D341Med (cell line): ENCODE measurements at places on chromosomes 16 and 17.

DNA sequence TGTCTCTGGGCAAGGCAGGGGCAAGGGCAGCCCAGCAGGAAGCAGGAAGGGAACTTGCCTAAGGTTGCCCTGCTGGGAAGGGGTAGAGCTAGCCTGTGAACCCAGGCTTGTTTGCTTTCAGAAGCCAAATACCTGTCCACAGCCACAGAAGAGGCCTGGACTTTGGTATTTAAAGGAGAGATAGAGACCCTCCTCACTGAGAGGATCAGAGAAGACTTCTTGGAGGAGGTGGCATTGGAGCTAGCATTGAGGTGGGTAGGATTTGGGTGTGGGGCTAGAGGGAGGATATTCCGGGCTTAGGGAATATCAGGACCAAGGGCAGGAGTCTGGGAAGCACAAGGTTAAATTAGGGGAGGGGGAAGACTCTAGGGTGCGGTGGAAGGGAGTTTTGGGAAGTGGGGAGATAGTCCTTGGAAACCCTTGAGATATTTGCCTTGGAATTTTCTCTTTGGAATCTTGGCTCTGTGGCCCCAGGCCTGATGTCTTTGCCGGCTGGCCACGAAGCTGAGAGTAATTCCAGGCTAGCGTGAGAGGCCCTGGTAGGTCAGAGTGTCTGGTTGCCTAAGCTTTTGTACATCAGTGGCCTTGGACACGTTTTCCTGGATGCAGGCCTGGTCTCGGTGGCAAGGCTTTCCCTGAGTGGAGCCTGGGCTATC, 13.1 kb upstream of the ETV4 start:
- no peak for DNase-seq

GRCh38 chr16:90018297-90018651, 982 bp downstream of the DBNDD1 start:
- no peak for DNase-seq

DNA sequence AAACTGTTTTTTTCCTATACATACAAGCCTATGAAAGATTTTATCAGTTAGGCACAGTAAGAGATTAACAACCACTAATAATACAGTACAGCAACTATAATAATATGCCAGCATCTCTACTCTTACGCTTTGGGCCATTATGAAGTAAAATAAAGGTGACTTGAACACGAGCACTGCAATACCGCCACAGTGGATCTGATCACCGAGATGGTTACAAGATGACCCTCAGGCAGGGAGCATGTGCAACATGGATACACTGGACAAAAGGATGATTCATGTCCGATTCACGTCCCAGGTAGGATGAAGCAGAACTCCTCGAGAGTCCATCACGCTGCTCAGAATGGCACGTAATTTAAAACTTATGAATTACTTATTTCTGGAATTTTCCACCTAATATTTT, 10.5 kb downstream of the PELP1 start:
- no peak for DNase-seq

DNA sequence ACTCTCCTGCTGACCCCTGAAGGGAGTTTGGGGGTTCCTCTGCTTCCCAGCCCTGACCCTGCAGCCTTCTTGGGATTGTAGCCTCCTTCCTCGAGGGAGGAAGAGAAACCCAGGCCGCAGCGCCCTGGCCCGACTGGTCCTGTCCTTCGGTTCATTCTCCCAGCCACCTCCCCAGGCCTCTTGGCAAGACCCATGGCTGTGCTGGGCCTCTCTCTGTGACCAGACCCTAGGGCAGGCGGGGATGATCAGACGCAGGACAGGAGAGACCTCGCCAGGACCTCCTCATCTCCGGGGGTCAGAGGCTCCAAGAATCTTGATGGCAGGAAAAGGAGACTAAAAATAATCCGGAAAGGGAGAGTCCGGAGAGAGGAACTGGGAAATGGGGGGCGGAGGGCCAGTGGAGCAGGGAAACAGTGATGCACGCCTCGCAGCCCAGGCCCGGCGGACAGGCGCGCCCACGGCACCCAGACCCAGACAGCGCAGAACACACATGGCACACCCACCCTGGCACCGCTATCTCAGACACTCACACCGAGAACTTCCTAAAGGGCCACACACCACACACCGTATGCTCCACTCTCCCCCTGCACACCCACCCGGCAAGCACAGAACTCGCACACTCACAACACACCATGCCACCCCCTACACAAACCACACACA, 1.2 kb downstream of the ARHGEF15 start:
- DNase-seq = no peak

- no peak for DNase-seq
Observed at GRCh38 chr17:19868079-19868395, 301 bp upstream of the ULK2 start.

DNA sequence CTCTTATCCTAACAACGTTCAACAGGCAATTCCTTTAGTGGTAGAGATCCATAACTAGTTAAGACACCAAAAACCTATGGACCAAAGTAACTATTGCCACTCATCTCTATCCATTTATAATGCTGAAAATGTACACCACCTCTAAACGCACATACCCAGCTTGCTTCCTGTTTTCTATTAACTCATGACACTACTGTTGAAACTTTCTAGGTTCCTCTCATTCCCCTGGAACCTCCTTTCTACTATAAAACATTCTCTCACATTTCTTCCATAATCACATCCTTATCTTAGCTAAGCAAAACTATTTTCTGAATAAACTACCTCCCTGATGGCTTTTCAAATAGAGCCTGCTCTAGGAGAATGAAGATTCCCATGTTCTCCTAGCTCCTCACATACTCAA, 42.9 kb upstream of the KSR1 start:
- no peak for DNase-seq

DNA sequence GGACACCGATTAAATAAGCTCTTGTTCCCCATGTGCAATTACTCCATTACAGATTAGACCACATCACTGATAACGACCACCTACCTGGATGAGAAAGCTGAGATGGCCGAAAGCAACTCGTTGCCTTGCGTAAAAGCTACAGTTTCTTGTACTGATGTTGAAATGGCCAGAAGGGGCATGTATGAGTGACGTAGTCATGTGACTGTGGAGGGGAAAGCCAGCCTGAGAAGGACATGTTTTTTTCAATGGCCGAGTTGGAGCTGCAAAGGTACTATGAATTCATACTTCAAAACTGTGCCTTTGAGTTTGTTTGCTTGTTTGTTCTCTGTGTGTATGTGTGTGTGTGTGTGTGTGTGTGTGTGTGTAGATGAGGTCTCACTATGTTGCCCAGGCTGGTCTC, 17.0 kb upstream of the HYDIN start:
- no peak for DNase-seq

- DNase-seq = no peak
Observed at GRCh38 chr16:81500833-81501521, 56.4 kb downstream of the CMIP start.

GRCh38 chr17:64386412-64387144, 4.1 kb downstream of the PECAM1 start:
- DNase-seq = no peak

- no peak for DNase-seq
Observed at GRCh38 chr16:21239646-21240045, 6.1 kb downstream of the ANKS4B start.

GRCh38 chr16:65833171-65833871, 533.2 kb upstream of the CDH5 start:
- DNase-seq = no peak

DNA sequence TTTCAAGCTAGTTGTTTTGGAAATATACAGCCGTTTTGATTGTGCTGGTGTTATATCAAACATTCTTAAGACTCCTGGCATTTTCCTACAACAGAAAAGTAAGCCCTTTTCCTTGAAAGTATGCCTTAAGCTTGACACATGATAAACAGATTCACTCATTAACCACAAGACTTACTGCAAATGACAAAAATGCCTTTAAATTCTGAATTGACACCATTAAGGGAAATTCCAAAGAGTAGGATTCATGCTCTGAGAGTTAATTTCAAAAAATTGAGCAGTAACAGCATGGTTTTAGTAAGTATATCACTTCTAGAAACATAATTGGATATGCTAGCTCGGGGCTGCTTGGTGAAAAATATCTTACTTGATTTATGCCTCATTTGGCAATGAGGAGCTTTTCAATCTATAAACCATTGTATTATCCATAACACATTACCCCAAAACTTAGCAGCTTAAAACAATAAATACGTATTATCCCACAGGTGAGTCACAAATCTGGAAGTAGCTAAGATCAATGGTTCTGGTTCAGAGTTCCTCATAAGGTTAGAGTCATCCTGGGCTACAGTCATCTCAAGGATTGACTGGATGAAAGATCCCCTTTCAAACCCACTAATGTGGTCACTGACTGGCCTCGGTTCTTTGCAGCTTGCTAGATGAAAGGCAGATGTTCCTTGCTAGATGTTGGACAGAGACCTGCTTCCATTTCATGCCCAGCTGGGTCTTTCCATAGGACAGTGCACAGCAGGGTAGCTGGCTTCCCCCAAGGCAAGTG, 8.2 kb upstream of the PHAF1 start:
- DNase-seq = no peak

DNA sequence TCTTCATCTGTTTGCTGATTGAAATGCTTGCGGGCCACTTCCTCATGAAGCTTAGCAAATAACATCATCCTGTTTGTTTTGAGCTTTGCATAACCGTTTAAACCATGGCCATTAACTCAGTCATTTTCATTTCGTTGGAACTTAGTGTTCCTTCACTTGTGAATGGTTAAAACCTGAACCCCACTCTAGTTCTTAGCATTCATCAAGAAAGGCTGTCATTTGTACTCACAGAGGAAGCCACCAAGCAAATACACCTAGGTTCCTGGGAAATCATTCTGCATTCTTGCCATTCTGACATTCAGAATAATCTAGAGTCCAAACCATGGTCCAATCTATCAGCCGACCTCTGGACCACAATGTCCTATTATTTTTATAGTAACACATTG, 8.4 kb upstream of the TAT start:
- DNase-seq = no peak
